Neural crest cell (in vitro differentiated cells): ENCODE measurements at places on chromosomes 11 and 22.

- DNase-seq = peak; percentile 67
These were observed 5.3 kb upstream of the INS start for GRCh38 chr11:2166091-2166851.

GRCh38 chr11:134069426-134070341, 812 bp downstream of the JAM3 start:
- DNase-seq = peak; percentile 36

DNA sequence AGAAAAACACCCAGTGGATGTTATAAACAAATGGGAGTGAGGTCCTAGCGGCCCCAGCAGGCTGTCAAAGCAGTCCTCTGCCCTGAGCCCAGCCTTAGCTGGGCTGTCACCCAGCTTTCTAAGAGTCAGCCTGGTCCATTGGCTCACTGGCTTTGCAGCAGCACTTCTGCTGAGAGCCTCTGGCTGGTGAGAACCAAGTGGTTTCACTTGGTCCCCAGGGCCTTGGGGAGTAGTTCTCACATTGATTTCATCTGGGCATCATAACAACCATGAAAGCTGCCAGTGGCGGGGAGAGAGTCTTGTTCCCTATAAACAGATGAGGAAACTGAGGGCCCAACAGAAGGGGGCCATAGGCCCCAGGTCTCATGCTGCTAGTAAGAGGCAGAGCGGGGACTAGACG, 11.4 kb downstream of the SEC14L6 start:
- DNase-seq = no peak

DNA sequence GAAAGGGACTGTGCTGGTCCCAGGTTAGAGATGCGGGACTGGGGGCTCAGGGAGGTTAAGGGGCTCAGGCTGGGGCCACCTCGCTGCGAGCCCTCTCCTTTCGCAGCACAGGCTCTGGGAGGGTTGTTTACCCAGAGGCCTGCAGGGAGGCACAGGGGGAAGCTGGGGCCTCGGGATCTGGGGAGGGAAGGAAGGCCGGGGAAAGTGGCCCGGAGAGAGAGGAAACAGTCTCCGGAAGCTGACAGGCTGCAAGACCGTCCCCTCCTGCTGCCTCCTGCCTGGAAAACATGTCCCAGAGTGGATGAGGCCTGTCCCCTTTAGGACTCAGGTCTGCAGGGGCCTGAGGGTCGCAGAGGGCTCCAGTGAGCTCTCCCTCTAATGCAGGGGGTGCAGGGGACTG, 45.4 kb downstream of the MYO7A start:
- no peak for DNase-seq

DNA sequence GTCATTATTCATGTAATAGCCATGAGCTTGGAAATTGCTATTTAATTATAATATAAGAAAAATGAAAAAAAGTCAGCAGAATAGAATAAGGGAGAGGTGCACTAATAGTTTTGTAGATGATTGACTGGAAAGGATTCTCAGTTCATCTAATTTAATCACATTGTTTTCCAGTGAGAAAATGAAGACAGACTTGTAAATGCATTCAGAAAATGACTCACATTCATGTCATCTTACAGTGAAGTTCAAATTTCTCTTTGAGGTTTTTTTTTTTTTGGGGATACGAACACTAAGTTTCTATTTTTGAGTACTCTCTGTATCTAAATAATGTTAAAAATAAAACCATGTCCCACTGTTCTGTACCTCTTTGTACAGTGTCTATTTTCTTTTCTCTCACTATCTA, 18.5 kb upstream of the OR4A16 start:
- DNase-seq = no peak

DNA sequence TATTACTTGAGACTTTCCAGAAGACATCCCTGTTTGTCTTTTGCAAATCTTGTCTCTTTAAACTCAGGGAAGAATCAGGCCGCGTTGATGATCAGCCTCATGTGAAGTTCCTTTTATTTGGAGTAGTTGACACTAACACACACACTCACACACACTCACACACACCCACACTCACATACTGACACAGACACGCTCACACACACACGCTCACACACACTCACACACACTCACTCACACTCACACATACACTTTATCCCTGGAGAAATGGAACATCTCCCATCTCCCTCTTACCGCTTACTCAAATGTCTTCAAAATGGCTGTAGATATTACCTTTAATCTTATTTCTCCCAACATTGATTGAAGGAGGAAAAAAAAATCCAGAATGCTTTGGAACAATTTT, 129.0 kb downstream of the PKNOX2 start:
- DNase-seq = no peak

DNA sequence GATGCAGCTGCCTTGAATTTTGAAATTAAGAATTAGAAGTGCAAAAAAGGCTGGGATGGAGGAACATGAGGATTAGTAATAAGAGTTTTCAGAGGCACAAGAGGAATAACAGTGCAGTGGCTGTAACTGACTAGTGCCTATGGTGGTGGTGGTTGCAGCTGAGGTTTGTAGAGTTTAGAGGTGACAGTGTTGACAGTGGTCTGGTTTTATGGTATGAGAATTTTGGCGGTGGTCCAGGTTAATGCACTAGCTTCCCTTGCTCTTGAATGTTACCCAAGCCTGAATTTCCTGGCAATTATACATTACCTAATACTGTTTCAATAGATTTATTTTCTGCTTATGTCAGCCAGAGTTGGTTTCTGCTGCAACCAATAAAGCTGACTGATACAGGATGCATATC, 112.8 kb upstream of the C11orf87 start:
- DNase-seq = no peak

DNA sequence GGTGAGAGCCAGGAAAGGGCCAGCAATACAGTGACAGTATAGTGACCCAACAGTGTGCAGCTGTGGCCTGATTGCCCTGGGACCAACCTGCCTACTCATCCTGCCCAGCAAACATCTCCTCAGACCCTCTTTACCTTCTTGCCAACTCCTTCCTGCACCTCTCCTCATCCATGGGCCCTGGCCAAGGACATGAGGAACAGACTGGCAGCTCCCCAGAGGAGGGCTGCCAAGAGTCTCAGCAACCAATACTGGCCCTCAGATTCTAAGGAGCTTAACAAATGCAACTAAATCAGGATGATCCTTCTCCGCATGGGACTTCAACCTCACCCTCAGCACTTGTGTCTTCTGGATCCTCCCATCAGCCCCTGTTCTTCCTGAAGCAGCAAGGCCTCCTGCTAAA, 77.0 kb downstream of the RPL27A start:
- no peak for DNase-seq

DNA sequence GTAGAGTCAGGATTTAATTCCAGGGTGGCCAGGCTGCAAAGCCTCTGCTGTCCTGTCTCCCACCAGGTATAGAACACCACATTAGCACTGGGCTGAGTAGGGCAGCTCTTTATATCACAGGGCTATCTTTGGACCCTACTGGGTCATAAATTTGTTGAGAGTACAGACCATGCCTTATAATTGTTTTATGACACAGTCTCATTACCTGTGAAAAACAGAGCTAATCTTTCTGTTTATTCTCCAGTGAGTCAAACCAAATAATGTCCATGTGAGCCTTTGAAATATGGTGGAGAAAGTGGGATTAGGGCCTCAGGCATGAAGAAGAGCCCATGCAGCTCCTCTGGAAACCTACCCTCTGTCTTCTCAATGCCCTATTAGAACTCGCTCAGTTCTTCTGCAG, 49.6 kb upstream of the KIRREL3 start:
- DNase-seq = no peak

DNA sequence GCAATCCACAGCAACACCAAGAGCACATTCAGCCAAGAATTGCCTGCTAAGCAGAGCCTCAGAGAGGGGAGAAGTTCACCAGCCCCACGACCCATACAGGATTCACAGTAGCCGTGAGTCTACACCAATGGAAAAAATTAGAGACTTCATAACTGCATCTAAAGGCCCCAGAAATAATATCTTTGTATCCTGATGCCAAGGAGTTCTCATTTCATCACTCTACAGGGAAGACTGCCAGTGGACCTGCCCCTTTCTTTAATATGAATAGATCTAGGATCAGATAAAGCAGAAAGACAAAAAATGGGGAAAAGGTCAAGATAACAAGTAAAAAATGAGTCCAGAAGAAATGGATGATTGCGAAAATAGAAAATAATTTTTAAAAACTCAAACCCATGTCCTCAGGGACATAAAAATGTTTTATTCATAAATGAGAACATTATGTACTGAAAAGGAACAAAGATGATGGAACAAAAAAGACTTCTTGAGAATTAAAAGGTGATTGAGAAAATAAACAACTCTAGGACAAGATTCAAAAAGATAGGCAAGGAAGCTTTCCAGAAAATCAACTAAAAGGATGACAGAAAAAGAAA, 9.5 kb downstream of the APOL3 start:
- no peak for DNase-seq

DNA sequence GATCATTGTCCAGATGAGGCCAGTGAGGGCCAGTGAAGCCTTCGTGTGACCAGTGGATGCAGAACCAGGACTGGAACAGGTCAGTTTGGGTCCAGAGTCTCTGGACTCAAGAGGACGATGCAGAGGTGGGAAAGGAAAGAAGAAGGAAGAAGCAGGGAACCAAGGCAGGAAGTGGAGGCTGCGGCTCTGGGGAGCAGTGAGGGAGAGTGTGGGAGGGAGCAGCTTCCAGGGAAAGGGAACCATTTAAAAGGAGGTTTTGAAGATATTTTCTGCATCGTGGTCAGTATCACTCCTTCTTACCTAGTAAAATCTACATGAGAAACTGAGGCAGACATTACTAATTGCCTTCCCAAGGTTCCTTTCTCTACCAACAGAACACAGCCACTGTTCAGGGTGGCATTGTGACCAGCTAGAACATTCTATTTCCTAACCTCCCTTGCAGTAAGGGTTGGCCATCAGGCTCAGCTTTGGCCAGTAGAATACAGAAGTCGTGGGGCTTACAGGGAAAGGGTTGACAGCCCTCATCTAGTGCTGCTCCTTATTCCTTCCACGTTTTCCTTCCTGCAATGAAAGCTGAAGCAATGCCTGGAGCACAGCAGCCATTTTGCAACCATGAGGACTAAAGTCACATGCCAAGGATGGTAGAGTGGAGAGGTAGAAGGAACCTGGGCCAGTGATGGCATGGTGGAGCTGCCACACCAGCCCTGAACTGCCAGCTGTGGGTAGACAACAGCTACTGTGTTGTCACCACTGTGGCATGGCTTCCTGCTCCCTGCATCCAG, 29.1 kb upstream of the LINC01488 start:
- no peak for DNase-seq

GRCh38 chr11:113876074-113876797, 864 bp upstream of the USP28 start:
- DNase-seq = no peak

- peak; percentile 80 for DNase-seq
These were observed at the start of gene GAS2L1 for GRCh38 chr22:29306175-29306834. Gene GAS2L1 (plus strand): TSS chr22:29306650. CDS start chr22:29308106, 1,456 bp downstream.

DNA sequence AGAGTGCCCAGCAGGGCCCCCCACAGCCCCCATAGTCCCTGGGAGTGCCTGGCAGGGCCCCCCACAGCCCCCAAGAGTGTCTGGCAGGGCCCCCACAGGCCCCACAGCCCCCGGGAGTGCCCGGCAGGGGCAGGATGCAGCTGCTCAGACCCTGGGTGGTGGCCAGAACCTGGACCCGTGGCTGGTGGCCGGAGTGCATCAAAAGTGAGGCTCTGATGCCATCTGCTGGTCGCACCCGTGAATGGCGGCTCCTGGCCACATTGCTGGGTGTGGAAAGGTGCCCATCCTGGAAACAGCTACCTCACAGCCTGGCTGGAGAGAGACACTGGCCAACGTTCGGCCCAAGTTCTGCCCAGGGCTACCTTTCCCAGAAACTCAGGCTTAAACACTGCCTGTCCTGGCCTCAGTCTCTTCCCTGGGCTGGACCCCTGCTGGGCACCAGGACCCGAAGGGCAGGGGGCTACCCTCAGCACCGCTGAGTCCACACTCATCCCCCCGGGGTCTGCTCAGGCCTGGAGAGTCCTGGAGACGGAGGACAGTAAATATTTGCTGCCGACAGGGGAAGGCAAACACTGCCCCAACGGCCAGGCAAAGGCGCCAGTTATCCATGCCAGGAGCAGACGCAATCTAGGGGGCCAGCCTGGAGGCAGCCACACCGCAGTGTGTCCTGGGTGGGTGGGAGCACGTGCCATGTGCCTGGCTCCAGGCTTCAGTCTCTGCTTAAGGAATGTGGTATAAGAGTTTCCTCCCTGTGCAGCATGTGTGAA, 4.4 kb downstream of the INS start:
- peak; percentile 93 for DNase-seq

DNA sequence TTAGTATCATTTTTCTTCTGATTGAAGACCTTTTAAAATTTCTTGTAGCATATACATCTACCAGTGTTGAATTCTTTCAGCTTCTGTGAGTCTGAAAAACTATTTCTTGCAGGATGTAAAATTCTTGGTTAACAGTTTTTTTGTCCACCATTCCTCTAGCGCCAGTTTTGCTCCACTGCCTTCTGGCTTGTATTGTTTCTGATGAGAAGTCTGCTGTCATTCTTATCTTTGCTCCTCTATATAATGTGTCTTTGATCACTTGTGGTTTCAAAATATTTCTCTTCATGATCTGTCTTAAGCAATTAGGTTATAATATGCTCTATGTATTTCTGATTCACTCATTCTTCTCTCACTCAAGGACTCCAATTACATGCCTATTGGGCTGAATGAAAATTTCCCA, 152.3 kb downstream of the INSC start:
- no peak for DNase-seq

DNA sequence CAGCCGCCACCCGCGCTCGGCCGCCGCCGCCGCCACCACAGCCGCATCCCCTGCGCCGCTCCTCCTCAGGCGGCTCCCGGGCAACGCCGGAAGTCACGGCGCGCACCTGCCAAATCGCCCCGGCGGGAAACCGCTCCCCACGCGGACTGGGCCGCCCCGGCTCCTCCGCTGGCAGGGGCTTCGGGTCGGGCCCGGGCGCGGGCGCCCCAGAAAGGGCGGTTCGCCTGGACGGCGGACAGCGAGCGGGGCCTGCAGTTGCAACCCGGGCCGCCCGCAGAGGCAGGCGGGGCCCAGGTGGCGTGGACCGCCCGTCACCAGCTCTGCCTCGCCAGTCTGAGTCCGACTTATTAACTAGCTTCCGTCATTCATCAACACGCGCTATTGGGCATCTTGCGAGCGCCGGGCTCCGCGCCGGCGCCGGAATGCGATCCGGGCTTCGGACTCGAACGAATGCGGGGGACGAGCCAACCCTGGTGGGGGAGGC, at the start of gene HIRA:
TSS of gene HIRA (minus strand) at position 85 of the 484 bp plus-strand sequence. CDS start 257 bp downstream, outside the sequence.
- DNase-seq = peak; percentile 85

DNA sequence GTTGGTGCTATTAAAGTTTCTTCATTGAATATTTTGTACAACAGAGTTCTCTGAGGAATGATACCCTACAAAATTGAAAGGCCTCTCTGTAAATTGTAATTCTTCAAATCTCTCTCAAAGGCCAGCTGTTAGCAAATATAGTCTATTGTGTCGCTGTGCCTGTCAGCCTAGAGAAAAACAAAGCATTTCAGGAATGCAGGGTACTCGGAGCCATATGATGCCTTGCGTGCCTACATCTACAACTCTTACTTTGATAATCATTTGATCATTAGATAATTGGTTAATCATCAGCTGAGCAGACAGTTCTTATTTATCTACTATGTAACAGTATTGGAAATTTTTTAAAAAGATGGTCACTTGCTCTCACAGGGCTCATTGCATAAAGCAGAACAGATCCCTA, 67.3 kb downstream of the RNF169 start:
- no peak for DNase-seq
